GM12865 (cell line): ENCODE measurements at places on chromosomes 6 and 20.

- no peak for DNase-seq
These were observed 109.8 kb upstream of the POU3F2 start for GRCh38 chr6:98724537-98724936.

GRCh38 chr6:113397236-113397635 lies 459.9 kb upstream of the MARCKS start:
- no peak for DNase-seq

- DNase-seq: no peak
These were observed 44.7 kb downstream of the RREB1 start for GRCh38 chr6:7152462-7152861.

- no peak for DNase-seq
These were observed 129.1 kb downstream of the FOXA2 start for GRCh38 chr20:22455259-22455658.

DNA sequence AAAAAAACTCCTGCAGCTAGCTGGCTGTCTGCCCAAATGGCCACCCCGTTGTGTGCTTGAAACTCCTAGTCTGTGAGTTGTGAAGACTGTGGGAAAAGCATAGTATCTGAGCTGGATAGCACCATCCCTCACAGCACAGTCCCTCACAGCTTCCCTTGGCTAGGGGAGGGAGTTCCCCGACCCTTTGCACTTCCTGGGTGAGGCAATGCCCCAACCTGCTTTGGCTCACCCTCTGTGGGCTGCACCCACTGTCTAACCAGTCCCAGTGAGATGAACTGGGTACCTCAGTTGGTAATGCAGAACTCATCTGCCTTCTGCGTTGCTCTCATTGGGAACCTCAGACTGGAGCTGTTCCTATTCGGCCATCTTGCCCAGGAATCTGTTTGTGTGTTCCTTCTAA lies 260.6 kb upstream of the STXBP5 start:
- DNase-seq: no peak

DNA sequence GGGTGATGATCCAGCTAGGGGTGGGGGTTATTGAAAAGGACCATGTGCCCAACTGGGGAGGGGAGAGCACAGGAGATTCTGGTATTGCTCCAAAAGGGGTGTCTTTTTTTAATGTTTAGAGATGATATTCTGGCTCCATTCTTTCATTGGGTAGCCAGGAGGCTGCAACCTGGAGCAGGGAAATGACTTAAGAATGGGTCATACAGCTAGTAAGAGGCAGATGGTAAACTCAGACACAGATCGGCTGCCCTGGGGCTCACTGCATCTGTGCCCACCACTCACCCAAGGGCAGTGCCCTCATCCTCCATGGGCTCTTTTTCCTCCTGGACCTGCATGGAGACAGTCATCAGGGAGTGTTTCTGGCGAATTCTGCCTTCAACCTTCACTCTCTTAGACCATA lies 302.0 kb upstream of the PRDM1 start:
- DNase-seq: no peak

GRCh38 chr20:39057911-39058310 lies 95.8 kb downstream of the DHX35 start:
- no peak for DNase-seq

DNA sequence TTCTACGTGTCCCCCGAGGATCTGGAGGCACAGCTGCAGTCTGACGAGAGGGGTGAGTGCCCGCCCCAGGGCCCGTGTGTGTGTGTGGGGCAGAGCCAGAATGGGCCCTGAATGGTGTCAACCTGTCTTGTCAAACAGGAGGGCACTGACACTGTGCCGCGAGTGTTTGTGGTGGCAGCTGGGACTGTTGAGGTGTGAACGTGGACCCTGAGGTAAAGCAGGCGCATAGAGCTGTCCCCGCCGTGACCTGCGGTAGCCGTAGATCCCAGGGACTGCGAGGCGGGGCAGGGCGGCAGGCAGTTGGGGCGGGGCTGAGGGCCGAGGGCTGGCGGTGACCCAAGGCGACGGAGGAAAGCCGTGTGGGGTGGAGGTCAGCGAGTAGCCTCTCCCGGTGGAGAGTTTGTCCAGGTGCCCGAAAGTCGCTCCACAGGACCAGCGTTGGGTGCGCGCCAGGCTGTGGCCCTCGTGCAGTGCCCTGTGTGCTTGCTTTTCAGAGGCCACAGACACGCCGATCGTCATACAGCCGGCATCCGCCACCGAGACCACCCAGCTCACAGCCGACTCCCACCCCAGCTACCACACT lies 25.2 kb downstream of the UCKL1 start:
- DNase-seq: no peak
